ENCODE measurements at places on chromosomes 3 and 15. TPM values are rescaled to one million over a fixed set of nuclear protein-coding genes. Genes with fewer than 3 reads are reported as not detected.

Gene POLR2H
- total RNA-seq = 19.7 TPM

Gene CCR1
- 0.09 TPM for total RNA-seq

Gene HGD
- 9.7 TPM for total RNA-seq

Gene RCCD1
- 12.2 TPM for total RNA-seq

Gene LEKR1
- 0.88 TPM for total RNA-seq

Gene SNRPA1
- 23.0 TPM for total RNA-seq

GRCh38 chr15:92682741-92683510 is 27.4 kb upstream of the FAM174B start:
- H3K4me1 ChIP-seq = no peaks in the 10 kb centered on the region
- no peak for DNase-seq
- no peak overlapping the region for H3K4me3 ChIP-seq
- H3K27ac ChIP-seq = no peak overlapping the region

DNA sequence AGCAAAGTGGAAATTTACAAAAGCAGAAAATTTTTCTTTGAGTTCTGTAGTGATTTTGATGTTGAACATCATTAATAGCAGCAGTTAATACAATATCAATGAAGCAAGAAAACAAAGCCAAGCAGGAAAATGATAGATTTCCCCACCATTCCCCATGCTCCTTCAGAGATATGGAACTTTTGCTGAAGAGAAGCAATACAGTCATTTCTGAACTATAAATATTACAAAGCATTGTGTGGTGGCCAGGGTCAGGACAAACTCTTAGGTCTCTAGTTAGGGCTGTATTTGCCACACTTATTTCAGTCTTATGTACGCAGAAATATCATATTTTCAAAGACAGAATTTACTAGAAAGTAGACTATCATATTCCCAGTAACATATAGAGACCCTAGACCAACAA is 88.8 kb upstream of the P3H2 start:
- no peaks in the 10 kb centered on the region for H3K36me3 ChIP-seq
- no peak overlapping the region for H3K27ac ChIP-seq
- H3K4me1 ChIP-seq = no peaks in the 10 kb centered on the region
- H3K4me3 ChIP-seq = no peak overlapping the region

- no peak overlapping the region for H3K27ac ChIP-seq
- H3K4me3 ChIP-seq = no peak overlapping the region
- no peaks in the 10 kb centered on the region for H3K27me3 ChIP-seq
- H3K4me1 ChIP-seq = no peaks in the 10 kb centered on the region
- no peaks in the 10 kb centered on the region for H3K36me3 ChIP-seq
Observed at GRCh38 chr3:50557915-50558314, 9.6 kb downstream of the C3orf18 start.

GRCh38 chr3:112857526-112857925 is 10.9 kb upstream of the CD200R1L start:
- H3K27ac ChIP-seq = no peak overlapping the region
- no peaks in the 10 kb centered on the region for H3K27me3 ChIP-seq
- no peak for DNase-seq
- H3K4me1 ChIP-seq = no peaks in the 10 kb centered on the region

DNA sequence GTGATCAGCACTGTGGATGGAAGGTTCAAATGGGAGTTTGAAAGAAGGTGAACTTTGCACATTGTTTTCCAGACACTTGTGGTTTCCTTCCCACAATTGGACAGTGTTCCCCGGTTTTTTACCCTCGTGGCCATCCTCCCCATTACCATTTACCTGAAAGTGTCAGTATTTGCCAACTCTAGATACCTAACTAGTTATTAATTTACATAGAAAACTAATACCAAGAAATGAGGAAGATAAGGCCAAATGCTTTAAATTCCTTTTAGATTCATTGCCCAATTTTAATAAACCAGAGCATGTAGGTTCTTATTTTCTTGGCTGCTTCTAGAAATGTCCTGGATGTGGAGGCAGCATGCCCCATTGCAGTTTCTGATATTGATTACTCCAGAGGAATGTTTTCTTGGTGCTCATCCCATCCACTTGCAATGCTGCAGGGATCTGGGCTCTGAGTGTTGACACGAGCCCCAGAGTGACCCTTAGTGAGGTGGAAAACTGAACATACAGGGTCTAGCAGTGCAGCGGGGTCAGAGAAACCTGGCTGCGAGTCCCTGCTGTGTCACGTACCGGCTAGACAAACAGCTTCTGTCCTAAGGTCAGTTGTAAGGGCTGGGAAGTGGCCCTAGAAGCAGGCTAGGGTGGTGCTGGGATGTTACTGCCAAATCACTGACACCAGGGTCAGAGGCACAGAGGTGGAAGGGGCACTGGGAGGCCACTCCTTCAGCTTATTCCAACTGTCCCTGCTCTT is 23.5 kb downstream of the LSM3 start:
- no peaks in the 10 kb centered on the region for H3K27me3 ChIP-seq
- peak overlapping the region; percentile 35 for H3K27ac ChIP-seq
- no peaks in the 10 kb centered on the region for H3K36me3 ChIP-seq
- H3K4me1 ChIP-seq = peaks cover 4% of the 10 kb centered on the region
- H3K4me3 ChIP-seq = no peak overlapping the region

DNA sequence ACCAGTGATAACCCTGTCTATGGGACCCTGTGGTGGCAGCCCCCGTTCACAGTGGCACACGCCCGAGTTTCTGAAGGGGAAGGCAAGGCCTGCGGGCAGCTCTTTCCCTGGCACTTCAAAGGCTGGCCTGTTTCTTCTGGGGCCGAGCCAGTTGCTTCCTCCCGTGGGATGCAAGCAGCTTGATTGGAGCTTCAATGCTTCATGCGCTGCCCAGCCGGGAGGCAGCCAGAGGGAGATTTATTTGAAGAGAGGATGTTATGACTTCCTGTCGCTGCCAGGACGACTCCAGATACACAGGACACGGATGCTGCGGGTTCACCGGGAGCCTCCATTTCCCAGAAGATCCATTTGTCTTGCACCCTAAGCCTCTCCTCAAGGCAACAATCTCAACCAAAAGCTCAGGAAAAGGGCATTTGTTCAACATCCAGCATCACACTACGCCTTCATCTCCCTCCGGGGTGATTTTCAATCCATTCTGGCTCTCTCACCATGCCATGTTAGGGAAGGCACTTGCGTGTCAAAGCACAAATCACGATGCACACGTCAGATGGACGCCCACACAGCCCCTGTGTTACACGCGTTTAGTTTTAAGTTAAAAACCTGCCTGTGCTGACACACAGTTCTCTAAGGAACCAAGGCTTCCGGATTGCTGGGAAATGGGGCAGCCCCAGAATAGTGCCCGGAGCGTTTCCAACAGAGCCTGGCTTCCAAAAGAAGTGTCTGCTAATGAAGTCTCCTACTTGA is 330.2 kb downstream of the OCA2 start:
- H3K4me1 ChIP-seq = no peaks in the 10 kb centered on the region
- H3K4me3 ChIP-seq = no peak overlapping the region
- no peak for DNase-seq
- H3K36me3 ChIP-seq = no peaks in the 10 kb centered on the region
- no peaks in the 10 kb centered on the region for H3K27me3 ChIP-seq
- H3K27ac ChIP-seq = no peak overlapping the region

GRCh38 chr3:30659270-30660130 is 53.1 kb downstream of the TGFBR2 start:
- no peak overlapping the region for H3K27ac ChIP-seq
- no peaks in the 10 kb centered on the region for H3K36me3 ChIP-seq
- no peak for DNase-seq
- H3K27me3 ChIP-seq = no peaks in the 10 kb centered on the region
- no peak overlapping the region for H3K4me3 ChIP-seq

- no peaks in the 10 kb centered on the region for H3K36me3 ChIP-seq
- H3K4me1 ChIP-seq = no peaks in the 10 kb centered on the region
- no peak overlapping the region for H3K27ac ChIP-seq
- H3K4me3 ChIP-seq = no peak overlapping the region
Observed at GRCh38 chr3:179107617-179108016, 36.0 kb upstream of the ZMAT3 start.

DNA sequence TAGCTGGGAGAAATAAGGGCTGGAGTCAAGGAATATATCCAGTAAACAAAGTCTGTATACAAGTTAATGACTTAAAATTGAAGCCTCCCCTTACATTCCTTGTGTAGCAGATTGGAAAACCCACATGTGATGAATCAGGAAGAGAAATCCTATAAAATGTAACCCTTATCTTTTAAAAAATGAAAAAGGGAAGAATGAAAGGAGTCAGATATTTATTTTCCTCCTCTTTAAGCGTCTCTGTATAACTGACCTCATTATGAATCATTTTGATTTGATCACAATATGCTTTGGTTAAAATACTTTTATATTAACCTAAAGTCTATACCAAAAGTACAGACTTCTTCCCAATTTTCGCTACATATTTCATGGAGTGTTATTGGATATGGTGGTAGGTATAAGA is 316.3 kb upstream of the STAC start:
- H3K4me3 ChIP-seq = no peak overlapping the region
- no peaks in the 10 kb centered on the region for H3K36me3 ChIP-seq
- no peaks in the 10 kb centered on the region for H3K4me1 ChIP-seq
- no peaks in the 10 kb centered on the region for H3K27me3 ChIP-seq

DNA sequence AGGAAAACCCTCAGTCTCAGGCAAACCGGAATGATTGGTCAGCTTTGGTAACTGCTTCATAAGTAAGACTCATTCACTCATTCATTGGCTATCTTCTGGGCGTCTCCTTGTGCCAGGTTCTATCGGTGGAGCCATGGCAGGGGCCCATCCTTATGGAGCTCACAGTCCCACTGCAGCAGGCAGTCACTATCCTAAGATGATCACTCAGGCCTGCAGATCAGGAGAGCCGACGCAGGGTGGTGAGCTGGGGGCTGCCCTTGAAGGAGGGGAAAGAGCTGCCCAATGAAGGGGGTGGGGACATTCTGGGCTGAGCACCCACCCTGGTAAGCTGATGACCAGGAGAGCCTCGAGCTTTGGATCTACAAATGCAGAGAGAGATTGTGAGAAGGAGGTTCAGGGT is 20.5 kb upstream of the FGD5 start:
- no peaks in the 10 kb centered on the region for H3K27me3 ChIP-seq
- DNase-seq = peak; percentile 29
- no peaks in the 10 kb centered on the region for H3K36me3 ChIP-seq
- no peaks in the 10 kb centered on the region for H3K4me1 ChIP-seq

DNA sequence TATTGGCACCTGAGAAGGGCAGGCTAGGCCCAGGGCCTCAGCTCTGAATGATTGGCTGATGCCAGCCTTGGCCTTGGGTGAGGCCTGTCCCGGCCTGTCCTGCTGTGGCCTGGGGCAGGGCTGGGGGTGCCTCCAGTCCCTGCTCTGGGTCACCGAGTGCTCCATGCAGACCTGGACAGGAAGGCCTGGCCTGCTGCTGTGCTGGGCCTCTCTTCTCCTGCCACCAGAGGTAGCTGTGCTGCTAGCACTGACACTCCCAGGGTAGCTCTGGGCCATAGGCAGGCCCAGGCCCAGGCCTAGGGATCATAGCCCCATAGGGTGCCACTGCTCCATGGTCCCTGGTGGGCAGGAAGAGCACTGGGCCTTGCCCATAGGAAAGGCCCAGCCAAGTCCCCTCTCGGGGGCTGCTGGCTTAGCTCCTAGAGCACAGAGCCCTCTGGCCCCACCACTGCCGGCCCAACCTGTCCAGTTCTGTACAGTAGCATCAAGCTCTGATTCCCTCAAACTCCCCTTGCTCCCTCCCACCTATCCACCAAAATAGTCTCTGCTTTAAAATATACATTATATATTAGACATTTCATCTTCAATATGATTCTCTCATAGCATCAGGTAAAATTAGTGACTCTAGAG is 18.2 kb downstream of the ABTB1 start:
- H3K4me3 ChIP-seq = no peak overlapping the region
- no peak overlapping the region for H3K27ac ChIP-seq
- DNase-seq = peak; percentile 56
- H3K27me3 ChIP-seq = no peaks in the 10 kb centered on the region

GRCh38 chr15:85760049-85760448 is 34.7 kb downstream of the KLHL25 start:
- peaks cover 4% of the 10 kb centered on the region for H3K4me1 ChIP-seq
- H3K4me3 ChIP-seq = no peak overlapping the region

GRCh38 chr3:191363221-191363620 is 32.9 kb upstream of the UTS2B start:
- no peak overlapping the region for H3K27ac ChIP-seq
- no peaks in the 10 kb centered on the region for H3K4me1 ChIP-seq
- no peaks in the 10 kb centered on the region for H3K27me3 ChIP-seq
- DNase-seq = no peak
- no peak overlapping the region for H3K4me3 ChIP-seq
- peaks cover under 1% of the 10 kb centered on the region for H3K36me3 ChIP-seq

DNA sequence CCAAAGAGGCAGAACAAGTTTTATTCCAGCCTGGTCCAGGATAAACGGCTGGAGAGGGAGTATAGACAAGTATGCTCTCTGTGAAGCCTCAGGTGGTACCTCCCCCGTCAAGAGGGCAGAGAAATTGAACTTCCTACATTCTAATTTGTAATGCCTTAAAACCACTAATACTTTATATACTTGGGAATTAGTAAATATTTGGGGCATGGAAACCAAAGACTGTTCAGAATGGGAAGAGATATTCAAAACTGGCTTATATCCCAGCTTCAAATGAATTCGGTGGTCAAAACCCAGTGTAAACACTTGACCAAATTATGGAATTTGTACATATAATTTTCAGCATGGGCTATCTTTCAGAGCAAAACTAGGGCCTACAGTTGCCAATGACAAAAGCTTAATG is 122.6 kb downstream of the FBN1 start:
- H3K4me1 ChIP-seq = no peaks in the 10 kb centered on the region
- H3K27me3 ChIP-seq = no peaks in the 10 kb centered on the region
- no peak for DNase-seq
- H3K4me3 ChIP-seq = no peak overlapping the region
- H3K27ac ChIP-seq = no peak overlapping the region

DNA sequence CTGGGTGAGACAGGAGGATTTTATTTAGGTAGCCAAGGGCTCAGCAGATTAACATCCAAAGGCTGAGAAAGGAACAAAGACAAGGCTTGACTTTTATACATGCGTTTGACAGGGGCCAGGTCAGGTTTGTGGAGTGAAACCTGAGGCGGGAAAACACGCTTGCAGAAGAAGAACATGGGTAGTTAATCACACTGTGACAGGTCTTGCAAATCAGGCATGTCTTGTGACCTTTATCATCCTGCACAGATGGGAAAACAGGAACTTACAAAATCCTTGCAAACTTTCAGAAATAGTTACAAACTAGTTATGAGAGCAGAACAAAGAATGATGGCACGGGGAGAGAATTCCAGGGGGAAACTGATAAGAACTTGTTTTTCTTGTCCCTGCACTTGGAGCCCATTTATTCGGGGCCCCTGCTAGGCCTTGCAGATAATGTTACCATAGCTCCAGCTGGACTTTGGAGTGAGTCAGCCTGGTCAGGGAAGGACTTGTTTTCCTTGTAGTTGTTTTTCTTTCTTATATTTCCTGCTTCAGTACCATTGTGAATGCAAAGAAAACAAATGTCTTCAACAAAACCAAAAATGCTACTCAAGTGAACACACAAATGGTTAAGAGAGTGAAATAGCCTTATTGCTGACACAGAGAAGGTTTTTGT is 965.9 kb upstream of the ROBO1 start:
- no peaks in the 10 kb centered on the region for H3K36me3 ChIP-seq
- no peaks in the 10 kb centered on the region for H3K4me1 ChIP-seq
- no peak for DNase-seq
- no peaks in the 10 kb centered on the region for H3K27me3 ChIP-seq
- no peak overlapping the region for H3K4me3 ChIP-seq

- no peak overlapping the region for H3K4me3 ChIP-seq
- no peak overlapping the region for H3K27ac ChIP-seq
- H3K36me3 ChIP-seq = no peaks in the 10 kb centered on the region
- DNase-seq = no peak
- H3K27me3 ChIP-seq = peaks cover 12% of the 10 kb centered on the region
Observed at GRCh38 chr15:36886701-36887100, 213.6 kb downstream of the MEIS2 start.

GRCh38 chr3:6860954-6861624 is at the start of gene GRM7:
TSS of gene GRM7 (plus strand) at chr3:6861115.
- no peaks in the 10 kb centered on the region for H3K4me1 ChIP-seq
- no peaks in the 10 kb centered on the region for H3K27me3 ChIP-seq
- H3K36me3 ChIP-seq = no peaks in the 10 kb centered on the region
- DNase-seq = peak; percentile 19
